ENCODE measurements at places on chromosomes 4 and X. TPM values are rescaled to one million over a fixed set of nuclear protein-coding genes. Genes with fewer than 3 reads are reported as not detected.

DNA sequence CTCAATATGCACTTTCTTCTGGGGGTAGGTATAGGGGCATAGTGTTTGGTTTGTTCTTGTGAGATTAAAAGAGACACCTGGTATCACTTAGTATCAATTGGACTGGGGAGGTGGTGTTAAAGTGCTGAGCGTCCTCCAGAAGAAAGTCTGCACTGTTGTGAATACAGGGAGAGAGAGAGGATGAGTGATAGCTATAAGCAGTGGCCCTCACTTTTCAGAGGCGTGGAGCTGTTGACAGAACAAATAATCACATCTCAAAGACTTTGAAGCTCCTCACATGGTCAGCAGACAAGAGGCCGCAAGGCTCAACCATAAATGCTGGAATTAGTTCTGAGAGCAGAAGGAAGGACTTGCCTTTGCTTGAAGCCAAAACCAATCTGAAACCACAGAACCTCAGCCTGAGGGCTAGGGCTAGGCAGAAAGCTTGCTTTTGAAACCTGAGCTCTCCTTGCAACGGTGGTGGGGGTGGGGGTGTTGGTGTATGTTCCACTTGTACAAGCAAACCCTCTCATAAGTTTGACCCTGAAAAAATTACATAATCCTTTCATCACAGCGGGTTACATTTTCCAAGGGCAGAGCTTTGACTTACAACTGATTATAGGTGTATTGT, 123.2 kb upstream of the SCML1 start:
- no peaks in the 10 kb centered on the region for H3K36me3 ChIP-seq
- peak; percentile 43 for DNase-seq
- no peak overlapping the region for H3K4me3 ChIP-seq
- peaks cover 46% of the 10 kb centered on the region for H3K4me1 ChIP-seq

DNA sequence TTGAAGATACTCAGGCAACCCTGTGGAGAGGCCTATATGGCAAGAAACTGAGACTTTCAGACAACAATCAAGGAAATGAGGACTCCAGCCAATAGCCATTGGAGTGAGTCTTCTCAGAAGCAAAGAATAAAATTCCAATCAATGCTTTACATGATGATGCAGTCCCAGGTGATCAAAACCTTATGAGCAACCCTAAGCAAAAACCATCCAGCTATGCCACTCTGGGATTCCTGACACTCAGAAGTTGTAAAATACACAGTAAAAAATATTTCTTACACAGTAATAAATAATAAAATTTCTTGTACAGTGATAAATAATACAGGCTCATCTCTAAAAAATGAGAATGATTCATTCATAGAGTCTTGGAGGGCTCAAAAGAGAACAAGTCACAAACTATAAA, 150.6 kb downstream of the IL15 start:
- no peaks in the 10 kb centered on the region for H3K4me1 ChIP-seq
- no peak for DNase-seq
- no peak overlapping the region for H3K4me3 ChIP-seq
- H3K27me3 ChIP-seq, result no peaks in the 10 kb centered on the region
- H3K36me3 ChIP-seq, result no peaks in the 10 kb centered on the region
- H3K27ac ChIP-seq, result no peak overlapping the region

- no peak overlapping the region for H3K27ac ChIP-seq
- no peaks in the 10 kb centered on the region for H3K36me3 ChIP-seq
- H3K4me1 ChIP-seq, result no peaks in the 10 kb centered on the region
- DNase-seq, result no peak
These were observed 97.3 kb downstream of the SORCS2 start for GRCh38 chr4:7289589-7289988.

The VCX3B gene
- total RNA-seq, result 0.93 TPM

DNA sequence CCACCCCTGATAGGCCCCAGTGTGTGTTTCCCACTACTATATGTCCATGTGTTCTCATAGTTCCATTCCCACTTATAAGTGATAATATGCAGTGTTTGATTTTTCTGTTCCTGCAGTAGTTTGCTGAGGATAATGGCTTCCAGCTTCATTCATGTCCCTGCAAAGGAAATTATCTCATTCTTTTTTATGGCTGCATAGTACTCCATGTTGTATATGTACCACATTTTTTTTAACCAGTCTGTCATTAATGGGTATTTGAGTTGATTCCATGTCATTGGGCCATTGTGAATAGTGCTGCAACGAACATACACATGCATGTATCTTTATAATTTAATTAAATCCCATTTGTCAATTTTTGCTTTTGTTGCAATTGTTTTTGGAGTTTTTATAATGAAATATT, 10.3 kb upstream of the TMPRSS11A start:
- H3K36me3 ChIP-seq, result no peaks in the 10 kb centered on the region
- DNase-seq, result no peak
- no peaks in the 10 kb centered on the region for H3K4me1 ChIP-seq
- no peaks in the 10 kb centered on the region for H3K27me3 ChIP-seq
- H3K27ac ChIP-seq, result no peak overlapping the region

DNA sequence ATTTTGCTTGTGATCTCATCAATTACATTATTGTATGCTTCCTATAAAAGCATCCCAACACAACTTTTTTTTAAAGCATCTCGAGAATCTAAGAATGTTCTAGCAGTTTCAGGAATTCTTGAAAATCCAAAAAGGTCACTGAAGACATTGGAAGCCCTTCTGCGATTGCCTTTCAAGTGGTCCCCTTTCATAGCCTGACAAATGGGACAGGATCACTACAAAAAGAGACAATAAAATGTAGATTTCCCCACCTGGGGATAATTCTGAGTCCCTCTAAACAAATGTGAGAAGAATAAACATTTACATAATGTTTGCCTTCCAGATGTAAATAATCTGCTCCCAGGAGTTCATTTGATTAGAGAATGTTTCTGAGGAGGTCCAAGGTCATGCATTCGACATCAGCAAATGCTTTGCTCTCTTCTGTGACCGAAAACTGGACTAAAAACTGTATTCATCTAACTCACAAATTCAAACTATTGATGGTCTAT, 116.0 kb downstream of the COL25A1 start:
- H3K27ac ChIP-seq, result no peak overlapping the region
- no peaks in the 10 kb centered on the region for H3K36me3 ChIP-seq
- no peak for DNase-seq
- no peak overlapping the region for H3K4me3 ChIP-seq

GRCh38 chr4:90603540-90603939, 476.3 kb downstream of the CCSER1 start:
- H3K36me3 ChIP-seq, result no peaks in the 10 kb centered on the region
- no peak for DNase-seq

- no peak overlapping the region for H3K27ac ChIP-seq
- no peak for DNase-seq
- no peaks in the 10 kb centered on the region for H3K27me3 ChIP-seq
- no peak overlapping the region for H3K4me3 ChIP-seq
- no peaks in the 10 kb centered on the region for H3K4me1 ChIP-seq
These were observed 98.4 kb upstream of the TENM3 start for GRCh38 chr4:182144626-182145333.

DNA sequence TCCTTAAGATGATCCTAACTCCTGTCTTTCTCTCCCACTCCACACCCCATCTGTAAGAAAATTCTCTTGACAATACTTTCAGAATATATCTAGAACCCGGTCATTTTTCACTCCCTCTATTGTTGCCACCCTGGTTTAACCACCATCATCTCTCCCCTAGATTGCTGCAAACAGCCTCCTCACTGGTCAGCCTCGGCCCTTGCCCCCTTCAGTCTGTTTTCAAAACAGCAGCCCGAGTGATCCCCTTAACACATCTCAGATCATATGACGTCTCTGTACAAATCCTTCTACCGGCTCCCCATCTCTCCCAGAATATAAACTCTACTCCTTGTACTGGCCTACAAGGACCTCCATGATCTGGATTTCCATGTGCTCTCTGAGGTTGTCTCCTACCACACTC, 35.2 kb upstream of the F9 start:
- no peaks in the 10 kb centered on the region for H3K27me3 ChIP-seq
- DNase-seq, result no peak
- no peaks in the 10 kb centered on the region for H3K36me3 ChIP-seq
- no peaks in the 10 kb centered on the region for H3K4me1 ChIP-seq
- H3K4me3 ChIP-seq, result no peak overlapping the region

Measured in PC-9 (cell line).